ENCODE measurements at places on chromosomes 3 and 15. TPM values are rescaled to one million over a fixed set of nuclear protein-coding genes. Genes with fewer than 3 reads are reported as not detected.

ZNF660 gene
- total RNA-seq: not detected

RTP3 gene
- not detected for total RNA-seq

HDAC11 gene
- total RNA-seq: 10.9 TPM

SPTBN5 gene
- 2.3 TPM for total RNA-seq

SLC51A gene
- total RNA-seq: not detected

Data from Caco-2 (cell line).